ENCODE measurements at places on chromosomes 11 and 22.

- DNase-seq = no peak
These were observed 32.1 kb downstream of the PPIL2 start for GRCh38 chr22:21697880-21698279.

DNA sequence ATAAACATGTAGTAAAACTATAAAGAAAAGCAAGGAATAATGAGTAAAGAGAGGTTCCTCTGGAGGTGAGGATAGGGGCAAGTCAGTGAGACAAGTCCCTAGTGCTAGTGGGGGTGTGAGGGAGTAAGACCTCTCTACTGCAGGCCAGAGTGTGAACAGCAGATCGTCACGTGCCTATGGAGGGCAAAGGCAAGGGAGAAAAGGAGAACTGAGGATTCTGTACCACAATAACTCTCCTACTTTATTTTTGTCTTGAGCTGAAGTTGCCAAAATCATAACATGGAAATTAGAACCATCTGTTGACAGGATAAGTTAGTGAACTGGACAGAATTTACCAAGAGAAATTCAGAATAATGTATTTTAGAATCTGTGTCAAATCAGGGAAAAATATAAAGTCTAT lies 77.6 kb downstream of the ENTHD1 start:
- DNase-seq = no peak

GRCh38 chr11:117005758-117006157 lies 92.5 kb downstream of the SIK3 start:
- no peak for DNase-seq

- DNase-seq = no peak
These were observed 118.6 kb downstream of the HIPK3 start for GRCh38 chr11:33375688-33376311.

- DNase-seq = peak; percentile 53
These were observed 7.2 kb downstream of the TMEM86A start for GRCh38 chr11:18705651-18706281.
